ENCODE measurements at places on chromosomes 5 and 9. TPM values are rescaled to one million over a fixed set of nuclear protein-coding genes. Genes with fewer than 3 reads are reported as not detected.

Gene IL4
- total RNA-seq: not detected

DNA sequence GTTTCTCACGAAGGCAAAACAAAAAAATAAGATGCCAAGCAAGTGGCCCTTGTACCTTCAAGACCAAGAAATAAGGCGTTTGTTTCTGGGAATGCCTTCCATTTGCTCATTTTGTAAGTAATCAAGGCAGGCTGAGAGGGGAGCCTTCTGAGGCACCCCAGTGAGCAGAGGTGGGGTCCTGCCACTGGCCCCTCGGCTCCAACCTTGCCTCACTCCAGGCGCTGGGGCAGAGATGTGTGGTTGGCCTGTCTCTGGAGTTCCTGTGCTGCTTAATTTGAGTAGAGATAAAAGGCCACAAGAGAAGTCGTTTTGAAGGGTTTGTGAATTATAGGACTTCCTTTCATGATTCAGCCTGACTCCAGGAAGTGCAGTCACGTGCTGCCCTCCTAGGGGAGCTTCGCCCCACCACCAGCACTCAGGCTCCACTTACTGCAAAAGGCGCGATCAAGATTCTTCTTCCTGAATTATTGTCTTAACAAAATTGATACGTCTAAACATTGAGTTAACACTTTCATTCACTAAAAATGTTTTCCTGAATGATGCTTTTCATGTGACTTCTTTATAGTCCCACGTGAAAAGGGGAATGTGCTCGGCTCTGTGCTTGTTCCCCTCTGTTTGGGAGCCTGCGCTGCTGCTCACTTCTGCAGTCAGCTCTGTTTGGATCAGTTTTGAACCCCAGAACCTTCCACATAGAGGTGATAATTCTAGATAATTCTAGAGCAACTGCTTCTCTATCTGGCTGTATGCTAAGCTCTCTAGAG is 13.7 kb downstream of the SYK start:
- H3K27me3 ChIP-seq: no peaks in the 10 kb centered on the region
- H3K36me3 ChIP-seq: no peaks in the 10 kb centered on the region
- peak overlapping the region; percentile 30 for H3K27ac ChIP-seq
- no peaks in the 10 kb centered on the region for H3K4me1 ChIP-seq
- no peak for DNase-seq

- H3K4me3 ChIP-seq: no peak overlapping the region
- H3K36me3 ChIP-seq: no peaks in the 10 kb centered on the region
- H3K4me1 ChIP-seq: no peaks in the 10 kb centered on the region
- peak; percentile 31 for DNase-seq
These were observed 74.5 kb downstream of the CDKN2A start for GRCh38 chr9:21919377-21920362.

DNA sequence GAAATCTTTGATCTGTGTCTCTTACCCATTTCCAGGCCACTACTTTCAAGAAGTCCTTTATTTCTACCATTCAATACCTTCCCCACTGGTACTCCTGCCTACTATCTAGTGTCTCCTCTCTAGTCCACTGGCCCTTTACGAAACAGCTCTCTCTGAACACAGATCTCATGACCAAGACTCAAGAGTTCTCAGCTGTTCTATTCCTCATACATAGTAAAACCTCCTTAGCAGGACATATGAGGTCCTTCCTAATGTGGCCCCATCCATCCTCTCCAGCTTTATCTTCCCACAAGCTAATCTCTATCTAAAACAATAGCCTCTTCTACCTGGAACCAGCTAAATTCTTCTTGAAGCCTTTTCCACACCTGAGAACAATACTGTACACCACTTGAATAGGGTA is 2.6 kb downstream of the TEX10 start:
- no peak overlapping the region for H3K27ac ChIP-seq
- H3K4me1 ChIP-seq: peaks cover 5% of the 10 kb centered on the region
- H3K36me3 ChIP-seq: no peaks in the 10 kb centered on the region
- H3K4me3 ChIP-seq: no peak overlapping the region
- DNase-seq: no peak
- no peaks in the 10 kb centered on the region for H3K27me3 ChIP-seq

GRCh38 chr9:130940693-130941576 is 1.9 kb upstream of the FIBCD1 start:
- peaks cover 34% of the 10 kb centered on the region for H3K27me3 ChIP-seq
- H3K4me3 ChIP-seq: no peak overlapping the region
- peak; percentile 96 for DNase-seq
- no peaks in the 10 kb centered on the region for H3K36me3 ChIP-seq
- H3K4me1 ChIP-seq: peaks cover 4% of the 10 kb centered on the region

Gene PSMB7
- 89.8 TPM for total RNA-seq

- DNase-seq: no peak
- H3K36me3 ChIP-seq: no peaks in the 10 kb centered on the region
- H3K27me3 ChIP-seq: no peaks in the 10 kb centered on the region
- no peaks in the 10 kb centered on the region for H3K4me1 ChIP-seq
These were observed 20.9 kb upstream of the ADAM19 start for GRCh38 chr5:157596487-157596886.

Gene ADCY2
- 1.9 TPM for total RNA-seq

Gene TRAF1
- 3.1 TPM for total RNA-seq

DNA sequence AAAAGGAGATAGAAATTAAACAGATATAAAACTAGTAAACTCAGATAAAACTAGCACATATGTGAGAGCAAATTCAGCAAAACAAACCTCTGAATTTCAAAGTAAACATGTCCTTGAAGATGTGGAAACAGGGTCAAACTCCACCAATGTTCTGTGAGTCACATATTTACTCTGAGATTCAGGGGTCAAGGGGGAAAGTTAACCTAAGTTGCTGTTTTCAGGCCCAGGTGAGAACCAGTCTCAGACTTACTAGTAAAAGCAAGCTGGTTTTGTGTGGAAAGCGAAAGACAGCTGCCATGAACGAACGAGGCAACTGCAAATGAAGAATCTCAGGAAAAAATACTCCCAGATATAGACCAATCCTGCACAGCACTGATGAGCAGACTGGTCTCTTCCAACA is 29.0 kb downstream of the PSMB7 start:
- no peaks in the 10 kb centered on the region for H3K27me3 ChIP-seq
- no peak overlapping the region for H3K4me3 ChIP-seq
- peaks cover 6% of the 10 kb centered on the region for H3K4me1 ChIP-seq
- H3K36me3 ChIP-seq: no peaks in the 10 kb centered on the region
- no peak for DNase-seq
- H3K27ac ChIP-seq: no peak overlapping the region

Gene PRLR
- total RNA-seq: 38.6 TPM

DNA sequence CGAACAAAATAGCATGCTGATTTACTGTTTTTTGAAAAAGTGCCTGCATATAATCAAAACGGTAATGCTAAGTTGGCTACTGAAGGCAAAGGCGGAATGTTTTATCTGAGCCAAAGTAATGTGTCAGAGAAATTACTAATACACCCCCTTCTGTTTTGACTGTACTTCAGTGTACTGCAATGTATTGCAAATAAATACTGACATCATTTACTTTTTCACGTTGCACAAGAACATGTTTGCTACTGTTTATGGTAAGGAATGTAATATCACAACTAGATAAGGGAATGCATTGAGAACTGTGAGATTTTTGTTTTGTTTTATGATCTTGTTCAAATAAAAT is 813 bp upstream of the AGTPBP1 start:
- H3K27ac ChIP-seq: peak overlapping the region; percentile 52
- DNase-seq: no peak
- peak overlapping the region; percentile 92 for H3K4me3 ChIP-seq
- H3K27me3 ChIP-seq: no peaks in the 10 kb centered on the region
- peaks cover 5% of the 10 kb centered on the region for H3K4me1 ChIP-seq

Gene FUT7
- not detected for total RNA-seq

Data from colonic mucosa (tissue), 4 donors.